ENCODE measurements at places on chromosomes 1 and 21.
A peak's percentile ranks its signal among the peaks of the same experiment; 100 is the strongest.

DNA sequence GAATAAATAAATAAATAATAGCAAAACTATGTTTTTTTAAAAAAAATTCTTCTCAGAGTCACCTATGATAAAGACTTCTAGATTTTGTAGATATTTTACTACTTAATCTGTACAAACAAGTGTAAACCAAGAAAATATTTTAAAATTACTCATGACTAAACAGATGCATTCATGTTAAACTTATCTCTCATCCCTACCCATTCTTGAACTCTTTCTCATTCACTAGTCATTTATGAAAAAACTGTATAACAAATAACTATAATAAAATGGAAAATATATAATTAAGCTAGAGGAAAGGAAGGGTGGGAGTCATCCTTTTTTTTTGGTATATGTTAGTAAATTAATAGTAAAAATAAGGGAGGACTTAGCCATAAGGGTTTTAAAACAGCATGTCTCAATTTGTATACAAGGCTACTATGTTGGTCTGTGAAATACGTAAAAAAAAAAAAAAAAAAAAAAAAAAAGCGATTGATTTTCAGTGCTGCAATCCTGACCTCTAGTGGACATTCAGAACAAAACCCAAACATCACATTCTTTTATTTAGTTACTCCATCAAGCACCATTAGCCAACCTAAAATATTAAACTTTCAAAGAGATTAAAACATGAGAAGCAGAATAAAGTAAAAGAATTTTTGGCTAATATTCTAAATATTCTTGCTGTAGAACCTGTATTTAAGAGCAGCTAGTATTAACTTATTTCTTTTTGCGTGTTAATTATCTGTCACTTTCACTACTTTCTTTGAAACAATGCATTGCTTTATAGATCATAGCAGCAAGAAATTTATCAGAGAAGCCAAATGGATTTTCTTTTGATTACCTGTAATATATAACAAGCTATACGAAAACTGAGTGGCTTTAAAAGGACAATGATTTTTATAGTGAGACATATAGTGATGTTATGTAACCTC is 255.8 kb upstream of the CACYBP start:
- no peak for DNase-seq

- DNase-seq = no peak
Measured at GRCh38 chr1:116504308-116505156, 66.3 kb downstream of the CD58 start.

DNA sequence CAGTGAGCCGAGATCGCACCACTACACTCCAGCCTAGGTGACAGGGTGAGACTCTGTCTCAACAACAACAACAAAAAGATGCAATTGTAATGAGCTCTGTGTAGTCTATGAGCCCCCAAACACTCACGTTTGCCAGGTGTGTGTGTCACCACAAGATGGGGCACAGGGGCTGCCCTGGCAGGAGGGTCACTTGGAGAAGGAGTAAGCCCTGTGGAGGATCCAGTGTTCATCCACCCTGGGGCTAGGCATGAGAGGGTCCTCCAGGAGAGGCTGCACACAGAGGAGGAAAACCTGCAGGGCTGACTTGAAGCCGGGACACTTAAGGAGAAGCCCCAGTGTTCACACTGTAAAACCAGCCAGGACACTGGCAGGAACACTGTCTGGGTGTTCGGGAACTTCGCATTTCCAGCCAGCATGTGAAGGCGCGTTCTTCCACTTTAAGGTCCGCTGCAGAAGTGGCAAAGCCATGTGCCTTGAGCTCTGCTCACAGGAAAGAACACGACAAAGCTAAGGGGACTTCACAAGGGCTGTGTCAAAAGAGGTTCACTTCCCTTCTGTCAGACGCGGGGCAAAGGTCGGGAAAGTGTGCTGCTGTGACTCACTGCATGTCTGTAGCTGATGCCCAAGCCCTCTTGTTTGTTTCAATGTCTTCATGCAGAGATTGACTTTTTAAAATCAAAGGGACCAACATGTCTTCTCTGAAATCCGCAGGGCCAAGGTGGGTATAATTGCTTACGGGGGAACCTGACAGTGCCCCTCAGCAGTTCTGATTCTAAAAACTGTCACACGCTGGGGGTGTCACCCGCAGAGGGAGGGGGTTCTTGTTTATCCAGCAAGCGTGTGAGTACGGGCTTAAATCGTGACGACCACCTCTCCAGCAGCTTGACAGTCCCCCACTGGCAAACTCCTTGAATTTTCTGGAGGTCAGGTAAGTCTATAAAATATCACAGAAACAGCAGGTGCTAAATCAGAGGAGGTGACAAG is 102.8 kb downstream of the RIPK4 start:
- DNase-seq = no peak

DNA sequence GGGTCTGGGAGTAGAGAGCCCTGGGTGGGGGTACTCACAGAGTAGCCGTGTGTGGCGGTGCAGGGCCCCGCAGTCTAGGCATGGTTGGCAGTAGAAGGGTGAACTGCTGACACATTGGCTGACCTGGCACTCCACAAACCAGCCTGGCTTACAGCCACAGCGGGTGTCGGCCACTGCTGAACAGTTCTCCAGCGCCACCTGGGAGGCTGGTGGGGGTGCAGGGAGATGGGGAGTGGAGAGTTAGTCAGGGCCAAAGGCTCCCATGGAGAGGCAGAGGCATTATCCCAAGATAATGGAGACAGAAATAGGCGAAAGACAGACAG is 1.5 kb downstream of the TNFRSF25 start:
- no peak for DNase-seq

- no peak for DNase-seq
Measured at GRCh38 chr1:76939050-76939816, 72.0 kb downstream of the ST6GALNAC5 start.

GRCh38 chr1:113913887-113914664 is 8.9 kb downstream of the DCLRE1B start:
- no peak for DNase-seq

DNA sequence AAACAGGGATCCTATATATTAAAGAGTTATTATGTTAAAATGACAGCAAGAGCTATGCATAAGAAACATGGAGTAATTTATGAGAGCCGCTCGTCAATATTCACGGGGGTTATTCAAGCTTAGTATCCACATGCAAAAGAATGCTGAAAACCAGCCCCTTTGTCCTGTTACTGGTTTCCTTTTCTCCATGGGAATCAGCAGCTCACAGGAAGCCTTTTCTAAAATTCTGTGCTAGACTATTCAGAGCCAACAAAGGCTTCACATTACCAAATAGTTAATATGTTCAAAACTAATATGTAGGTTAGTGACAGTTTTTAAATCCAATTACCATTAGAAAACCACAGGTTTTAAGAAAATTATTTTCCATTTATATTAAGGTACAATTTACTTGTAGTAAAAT is 225.6 kb upstream of the MAP1LC3C start:
- no peak for DNase-seq

- peak; percentile 96 for DNase-seq
Measured at GRCh38 chr1:205319081-205320018, 2.2 kb downstream of the NUAK2 start.

GRCh38 chr1:30761381-30762151 is 4.0 kb upstream of the LAPTM5 start:
- DNase-seq = no peak

DNA sequence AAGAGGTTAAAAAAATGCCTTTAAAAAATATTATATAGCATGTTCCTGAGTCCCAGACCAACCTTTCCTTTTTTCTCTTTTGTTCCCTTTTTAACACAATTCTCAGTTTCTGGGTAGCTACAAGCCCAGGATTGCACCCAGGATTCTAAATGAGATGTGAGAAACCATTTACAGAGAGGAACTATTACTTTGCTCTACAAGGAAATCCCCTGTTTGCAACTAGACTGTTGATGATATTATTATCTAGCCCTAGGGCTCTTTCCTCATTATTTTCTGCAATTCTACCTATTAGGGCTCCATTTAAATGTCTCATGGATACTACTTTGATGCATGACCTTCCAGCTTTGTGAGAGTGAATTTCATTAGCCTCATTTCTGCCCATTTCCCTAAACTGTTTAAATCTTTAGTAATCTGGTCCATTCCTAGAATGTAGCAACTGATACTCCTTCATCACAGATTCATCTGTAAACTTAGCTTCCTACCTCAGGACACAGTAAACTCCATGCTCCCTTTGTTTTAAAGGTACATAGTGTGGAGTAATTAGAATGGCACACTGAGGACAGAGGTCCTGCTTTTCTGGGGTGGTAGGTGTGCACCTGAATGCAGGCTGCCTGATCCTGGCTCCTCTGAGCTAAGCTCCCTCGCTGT is 7.1 kb upstream of the KIF14 start:
- DNase-seq = no peak

DNA sequence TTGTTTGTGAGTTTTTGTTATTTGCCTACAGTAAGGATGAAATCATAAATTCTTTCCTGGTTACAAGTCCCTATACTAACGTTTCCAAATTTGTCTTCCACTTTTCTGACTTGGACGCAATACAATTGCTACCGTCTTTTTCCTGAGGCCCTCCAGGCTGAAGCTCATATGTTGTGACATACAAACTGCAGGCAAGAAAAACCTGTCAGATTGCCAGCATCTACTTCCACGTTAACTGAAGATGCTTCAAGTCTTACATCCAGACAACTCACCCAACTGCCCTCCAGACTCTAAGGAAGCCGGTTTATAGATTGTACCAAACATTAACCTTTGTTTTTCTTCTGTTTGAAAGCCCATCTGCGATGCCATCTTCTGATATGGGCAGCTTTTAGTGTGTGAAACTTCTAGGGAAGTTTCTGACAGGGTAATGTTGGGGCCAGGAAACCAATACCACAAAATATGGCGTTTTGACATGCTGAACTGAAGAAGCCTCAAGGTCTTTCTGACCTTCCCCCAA is 21.4 kb upstream of the RNF11 start:
- DNase-seq = no peak

DNA sequence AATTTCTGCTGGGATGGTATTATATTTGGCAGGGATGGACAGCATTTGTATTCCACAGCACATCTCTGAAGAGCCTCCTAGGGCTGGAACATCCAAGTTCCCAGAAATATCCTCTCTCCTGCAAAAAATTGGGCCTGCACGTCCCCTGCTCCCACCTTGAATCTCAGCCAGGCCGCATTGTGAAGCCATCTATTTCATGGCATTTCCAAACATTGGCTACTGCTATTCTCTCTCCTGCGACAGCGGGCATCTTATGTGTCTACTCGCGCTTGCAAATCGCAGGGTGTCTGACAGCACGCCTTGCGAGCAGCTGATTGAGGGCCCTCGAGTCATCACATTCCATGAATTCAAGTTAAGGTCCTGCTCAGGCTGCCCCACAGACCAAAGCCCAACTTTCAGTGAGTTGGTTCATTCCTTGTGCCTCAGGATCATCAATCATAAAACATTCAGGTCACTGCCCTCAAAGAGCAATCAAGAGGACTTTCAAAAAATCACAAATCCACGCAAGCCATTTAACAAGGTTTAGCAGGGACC is 15.8 kb downstream of the RGS8 start:
- no peak for DNase-seq

DNA sequence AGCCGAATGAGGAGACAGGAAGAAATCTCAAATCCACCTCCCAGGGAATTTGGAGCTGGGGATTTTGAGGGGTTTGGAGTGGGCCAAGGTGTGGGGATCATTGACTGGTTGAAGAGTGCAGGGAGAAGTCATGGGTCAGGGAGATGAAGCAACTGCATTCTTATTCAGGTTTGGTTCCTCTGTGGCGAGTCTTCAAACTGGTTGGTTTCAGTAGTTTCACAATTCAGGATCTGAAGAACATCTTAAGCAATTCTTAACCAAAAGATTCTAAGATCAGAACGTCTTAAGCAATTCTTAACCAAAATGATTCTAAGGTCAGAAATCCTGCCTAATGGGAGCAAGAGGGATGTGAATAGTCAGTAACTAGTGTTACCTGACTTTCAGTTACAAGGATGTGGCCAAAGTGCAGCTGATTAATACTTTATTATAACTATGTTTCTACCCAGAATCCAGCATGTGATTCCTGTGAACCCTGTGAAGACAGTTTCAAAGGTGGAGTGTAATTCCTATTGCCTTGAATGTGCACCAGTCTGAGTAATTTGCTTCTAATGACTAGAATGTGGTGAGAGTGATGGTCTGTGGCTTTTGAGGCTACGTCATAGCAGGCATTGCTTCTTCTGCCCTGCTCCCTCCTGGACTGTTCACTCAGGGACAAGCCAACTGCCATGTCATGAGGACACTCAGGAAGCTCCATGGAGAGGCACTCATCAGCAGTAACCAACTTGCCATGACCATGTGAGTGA is 61.2 kb downstream of the OLFML3 start:
- no peak for DNase-seq

GRCh38 chr1:31515056-31515775 is 61.1 kb upstream of the TINAGL1 start:
- no peak for DNase-seq

GRCh38 chr1:169108863-169109560 is 2.5 kb downstream of the ATP1B1 start:
- DNase-seq = peak; percentile 17

GRCh38 chr1:205933671-205934618 is 9.3 kb downstream of the SLC26A9 start:
- no peak for DNase-seq

DNA sequence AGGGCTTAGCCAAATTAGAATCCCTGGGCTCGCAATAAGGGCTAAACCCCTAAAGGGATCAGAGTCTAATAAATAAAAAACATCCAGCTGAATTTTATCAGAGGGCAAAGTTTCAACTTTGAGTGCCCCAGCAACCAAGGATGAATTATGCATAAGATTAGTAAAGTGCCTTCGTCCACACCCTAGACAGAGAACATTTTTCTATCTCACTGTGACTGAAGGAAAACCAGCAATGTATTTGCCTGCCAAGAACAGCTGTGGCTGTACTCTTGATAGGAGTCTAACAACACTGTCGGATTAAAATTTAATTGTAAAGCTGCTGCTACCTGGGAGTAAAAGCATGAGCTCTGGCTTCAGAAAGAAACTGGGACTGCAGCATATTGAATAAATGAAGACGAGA is 23.3 kb downstream of the WNT2B start:
- no peak for DNase-seq

DNA sequence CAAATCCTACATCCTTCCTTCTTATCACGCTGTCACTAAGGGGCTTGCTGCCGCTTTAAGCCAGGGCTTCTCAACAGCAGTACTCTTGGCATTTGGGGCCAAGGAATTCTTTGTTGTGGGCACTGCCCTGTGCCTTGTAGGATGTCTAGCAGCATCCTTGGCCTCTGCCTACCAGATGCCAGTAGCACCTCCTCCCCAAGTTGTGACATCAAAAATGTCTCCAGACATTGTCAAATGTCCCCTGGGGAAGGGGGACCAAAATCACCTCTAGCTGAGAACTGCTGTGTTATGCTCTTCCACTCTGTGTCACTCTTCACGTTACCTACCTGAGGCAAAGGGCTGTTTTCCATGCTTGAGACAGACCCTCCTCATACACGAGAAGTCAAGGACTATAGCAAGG is 400.3 kb upstream of the POU3F1 start:
- no peak for DNase-seq

GRCh38 chr1:29330856-29331255 is 94.5 kb downstream of the PTPRU start:
- no peak for DNase-seq
